ENCODE measurements at places on chromosomes 2 and 18. TPM values are rescaled to one million over a fixed set of nuclear protein-coding genes. Genes with fewer than 3 reads are reported as not detected.

SULT1C4 gene
- total RNA-seq = 2.7 TPM

LIMS4 gene
- total RNA-seq = 2.1 TPM

KCNJ13 gene
- not detected for total RNA-seq

C2orf78 gene
- total RNA-seq = not detected

EVX2 gene
- total RNA-seq = not detected

ALK gene
- 0.14 TPM for total RNA-seq

LRP2 gene
- total RNA-seq = 0.05 TPM

FHOD3 gene
- total RNA-seq = 346 TPM

UGT1A4 gene
- not detected for total RNA-seq

UGT1A3 gene
- not detected for total RNA-seq

SP5 gene
- 0.44 TPM for total RNA-seq

LYG2 gene
- total RNA-seq = not detected

KCNIP3 gene
- 4.6 TPM for total RNA-seq

KHK gene
- total RNA-seq = 2.9 TPM

OTOS gene
- not detected for total RNA-seq

C1QL2 gene
- total RNA-seq = not detected

CELF4 gene
- 0.60 TPM for total RNA-seq

TLX2 gene
- total RNA-seq = not detected

IL36RN gene
- total RNA-seq = not detected

TCF7L1 gene
- 7.0 TPM for total RNA-seq

RBBP8 gene
- 6.7 TPM for total RNA-seq

CNNM4 gene
- total RNA-seq = 28.9 TPM

DUSP28 gene
- 19.3 TPM for total RNA-seq

SIX3 gene
- total RNA-seq = not detected

LYG1 gene
- 0.58 TPM for total RNA-seq

ABHD1 gene
- 3.5 TPM for total RNA-seq

RIOK3 gene
- 60.4 TPM for total RNA-seq

SAG gene
- total RNA-seq = not detected

UCN gene
- 1.5 TPM for total RNA-seq

KCNG2 gene
- not detected for total RNA-seq

WNT6 gene
- total RNA-seq = 1.0 TPM

RGPD3 gene
- not detected for total RNA-seq

PAX8 gene
- 0.44 TPM for total RNA-seq

HDLBP gene
- total RNA-seq = 365 TPM

OSBPL1A gene
- total RNA-seq = 82.8 TPM

FSIP2 gene
- 0.05 TPM for total RNA-seq

HK2 gene
- total RNA-seq = 19.0 TPM

OBSL1 gene
- total RNA-seq = 208 TPM

VWC2L gene
- total RNA-seq = not detected

EGR4 gene
- total RNA-seq = not detected

DNAJC5G gene
- total RNA-seq = 1.2 TPM

PARD6G gene
- 2.0 TPM for total RNA-seq

CPLX4 gene
- total RNA-seq = not detected

TUBB8B gene
- not detected for total RNA-seq

ABCG8 gene
- total RNA-seq = not detected

FLACC1 gene
- 11.8 TPM for total RNA-seq

INO80D gene
- total RNA-seq = 12.8 TPM

POTEI gene
- total RNA-seq = not detected

TMEM198 gene
- total RNA-seq = 2.5 TPM

ITGB6 gene
- 0.99 TPM for total RNA-seq

SRD5A2 gene
- not detected for total RNA-seq

TMEM214 gene
- total RNA-seq = 31.4 TPM

PAX3 gene
- 0.30 TPM for total RNA-seq

GPD2 gene
- 14.4 TPM for total RNA-seq
